Progenitor cell of endocrine pancreas (in vitro differentiated cells): ENCODE measurements at places on chromosomes 6 and 20.

GRCh38 chr6:81762606-81763005 lies 10.1 kb upstream of the TENT5A start:
- H3K4me3 ChIP-seq = no peak overlapping the region
- H3K36me3 ChIP-seq = no peaks in the 10 kb centered on the region
- H3K27me3 ChIP-seq = no peaks in the 10 kb centered on the region
- H3K27ac ChIP-seq = no peak overlapping the region

DNA sequence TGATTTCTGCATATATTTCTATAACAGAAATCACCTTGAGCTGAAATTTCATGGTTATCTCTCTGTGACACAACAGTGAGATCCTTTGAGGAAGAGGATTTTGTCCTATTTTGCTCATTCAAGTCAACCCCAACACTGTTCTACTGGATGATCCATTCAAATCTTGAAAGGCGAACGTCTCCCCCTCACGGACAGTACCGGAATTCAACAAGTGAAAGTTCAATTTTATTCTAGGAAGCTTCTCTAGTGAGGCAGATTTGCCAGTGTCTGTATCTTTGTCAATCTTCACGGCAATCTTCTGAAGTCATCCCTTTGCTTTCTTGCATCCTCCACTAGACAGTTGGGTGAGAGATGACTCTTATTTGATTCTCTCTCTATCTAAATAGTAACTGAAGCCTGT lies 91.7 kb upstream of the PDE7B start:
- no peak overlapping the region for H3K4me3 ChIP-seq
- no peak overlapping the region for H3K27ac ChIP-seq
- H3K4me1 ChIP-seq = no peaks in the 10 kb centered on the region
- no peaks in the 10 kb centered on the region for H3K27me3 ChIP-seq

DNA sequence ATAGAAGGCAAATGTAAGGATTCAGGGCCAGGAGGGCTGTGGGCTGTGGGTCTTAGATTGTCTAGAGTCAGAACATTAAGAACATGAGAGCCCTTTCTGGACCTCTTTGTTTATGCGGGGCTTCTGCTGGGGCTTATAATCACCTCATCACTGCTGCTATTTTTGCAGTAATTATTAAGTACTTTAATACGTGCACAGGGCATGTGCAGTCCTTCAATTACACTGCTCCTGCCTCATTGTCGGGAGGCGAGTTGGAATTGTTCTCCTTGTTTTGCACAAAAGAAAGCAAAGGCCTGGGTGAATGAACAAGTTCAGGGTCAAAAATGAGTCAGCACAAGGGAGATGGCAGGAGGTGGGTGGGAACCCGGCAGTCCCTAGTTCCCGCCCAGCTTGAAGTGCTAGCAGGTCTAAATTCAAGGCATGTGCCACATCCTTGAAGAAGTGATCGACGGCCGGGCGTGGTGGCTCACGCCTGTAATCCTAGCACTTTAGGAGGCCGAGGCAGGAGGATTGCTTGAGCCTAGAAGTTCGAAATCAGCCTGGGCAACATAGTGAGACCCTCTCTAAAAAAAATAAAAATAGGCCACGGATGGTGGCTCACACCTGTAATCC lies 34.4 kb upstream of the PTPN1 start:
- H3K4me1 ChIP-seq = peaks cover 4% of the 10 kb centered on the region
- no peaks in the 10 kb centered on the region for H3K36me3 ChIP-seq
- H3K27ac ChIP-seq = no peak overlapping the region

- H3K27me3 ChIP-seq = no peaks in the 10 kb centered on the region
- peaks cover 5% of the 10 kb centered on the region for H3K36me3 ChIP-seq
Measured at GRCh38 chr6:5214570-5215052, 46.1 kb downstream of the LYRM4 start.
